Epithelial cell of prostate (primary cell): ENCODE measurements at places on chromosomes 6 and 20.
A peak's percentile ranks its signal among the peaks of the same experiment; 100 is the strongest.

DNA sequence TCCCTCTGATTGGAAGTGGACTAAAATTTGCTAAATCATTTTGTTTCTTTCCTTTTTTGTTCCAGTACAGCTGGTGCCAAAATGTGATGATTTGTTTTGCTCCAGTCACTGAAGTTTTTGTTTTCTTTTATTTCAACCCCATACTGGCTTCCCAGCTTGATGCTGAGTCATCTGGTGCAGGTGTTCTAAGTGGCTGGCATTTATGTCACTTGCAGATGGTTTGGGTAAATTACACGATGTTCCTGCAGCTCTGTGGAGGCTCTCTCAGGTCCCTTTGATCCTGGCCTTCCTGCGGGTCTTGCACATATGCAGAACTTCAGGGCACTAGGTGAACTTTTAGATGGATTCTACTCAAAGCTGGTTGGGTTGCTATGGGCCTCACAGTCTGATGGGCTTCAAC is 577.7 kb downstream of the HAO1 start:
- DNase-seq, result no peak

DNA sequence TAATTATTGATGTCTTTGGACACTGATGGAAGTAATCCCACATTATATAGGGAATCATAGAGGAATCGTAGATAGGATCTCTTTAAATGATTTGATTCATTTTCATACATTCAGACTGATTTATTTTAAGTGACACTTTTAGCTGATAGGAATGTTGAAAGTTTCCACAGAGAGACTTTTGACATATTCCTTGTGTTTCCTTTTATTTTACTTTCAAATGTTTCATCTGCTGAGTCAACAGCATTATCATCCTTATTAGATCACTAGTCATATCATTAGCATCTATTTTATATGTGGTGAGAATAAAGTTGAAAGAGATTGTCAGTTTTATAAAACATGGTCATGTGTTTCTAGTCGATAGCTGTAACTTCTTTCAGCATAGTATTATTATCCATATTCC is 13.4 kb downstream of the DCBLD1 start:
- no peak for DNase-seq

- DNase-seq, result peak; percentile 53
Observed at GRCh38 chr20:18263723-18264122, 24.6 kb upstream of the ZNF133 start.

- no peak for DNase-seq
Observed at GRCh38 chr20:6976106-6976900, 208.8 kb downstream of the BMP2 start.

- DNase-seq, result no peak
Observed at GRCh38 chr6:156851454-156851921, 74.3 kb downstream of the ARID1B start.

- no peak for DNase-seq
Observed at GRCh38 chr6:52254731-52255378, 10.6 kb upstream of the IL17F start.

DNA sequence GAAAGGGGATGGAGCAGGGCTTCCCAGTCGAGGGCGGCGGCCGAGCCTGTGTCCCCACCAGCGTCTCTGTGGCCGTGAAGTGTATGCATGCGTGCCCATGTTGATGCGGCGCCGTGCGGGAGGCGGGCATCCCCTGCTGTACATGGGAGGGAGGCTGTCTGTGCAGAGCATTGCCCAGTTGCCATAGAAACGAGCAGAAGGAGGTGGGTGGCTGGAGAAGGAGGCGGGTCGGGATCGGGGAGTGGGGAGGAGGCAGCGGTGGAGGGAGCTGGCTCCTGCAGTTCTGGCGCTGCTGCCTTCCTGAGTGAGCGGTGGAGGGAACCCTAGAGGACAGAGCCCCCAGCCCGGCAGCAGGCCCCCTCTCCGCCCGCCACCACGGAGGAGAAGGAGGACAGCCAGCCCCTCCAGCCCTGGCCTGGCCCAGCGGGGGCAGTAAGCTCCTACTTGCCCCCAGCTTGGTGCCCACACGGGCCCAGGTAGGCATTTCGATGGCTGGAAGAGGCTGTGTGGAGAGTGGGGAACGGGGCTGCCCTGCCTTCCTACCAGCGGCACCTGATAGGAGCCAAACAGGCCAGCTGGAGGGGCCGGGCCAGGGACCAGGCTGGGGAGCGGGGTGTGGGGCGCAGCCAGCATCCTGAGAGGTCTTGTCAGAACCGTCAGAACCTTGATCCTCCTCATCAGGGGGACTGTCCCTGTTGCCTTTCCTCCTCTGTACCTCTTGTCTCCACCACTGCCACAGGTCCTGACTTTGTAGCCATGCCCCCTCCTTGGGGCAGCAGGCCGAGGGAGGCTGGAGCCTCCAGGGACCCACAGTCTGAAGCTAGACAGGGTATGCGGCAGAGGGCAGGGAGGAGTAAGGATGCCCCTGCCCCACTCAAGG is 41.3 kb downstream of the SPDEF start:
- no peak for DNase-seq

GRCh38 chr6:150091476-150091875 is 22.6 kb upstream of the ULBP3 start:
- no peak for DNase-seq

- DNase-seq, result no peak
Observed at GRCh38 chr6:70686548-70687133, 19.0 kb downstream of the SMAP1 start.

- DNase-seq, result no peak
Observed at GRCh38 chr20:24770628-24771541, 178.2 kb upstream of the CST7 start.

DNA sequence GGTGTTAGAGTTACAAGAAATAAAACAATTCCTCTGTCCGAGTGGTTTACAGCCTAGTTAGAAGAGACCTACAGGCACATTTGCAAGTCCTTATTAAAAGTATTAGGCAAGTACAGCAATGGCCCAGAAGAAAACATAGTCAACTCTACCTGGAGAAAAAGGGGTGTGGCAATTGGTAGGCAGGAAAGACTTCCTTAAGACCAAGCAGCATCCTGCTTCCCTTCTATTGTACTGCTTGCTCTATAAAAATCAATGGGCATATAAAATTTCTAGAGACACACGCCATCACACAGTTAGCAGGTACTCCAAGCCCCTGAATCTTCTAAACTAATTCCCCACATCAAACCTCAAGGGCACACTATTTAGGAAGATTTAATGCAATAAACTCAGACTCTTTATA is 185.6 kb downstream of the ATXN1 start:
- no peak for DNase-seq

DNA sequence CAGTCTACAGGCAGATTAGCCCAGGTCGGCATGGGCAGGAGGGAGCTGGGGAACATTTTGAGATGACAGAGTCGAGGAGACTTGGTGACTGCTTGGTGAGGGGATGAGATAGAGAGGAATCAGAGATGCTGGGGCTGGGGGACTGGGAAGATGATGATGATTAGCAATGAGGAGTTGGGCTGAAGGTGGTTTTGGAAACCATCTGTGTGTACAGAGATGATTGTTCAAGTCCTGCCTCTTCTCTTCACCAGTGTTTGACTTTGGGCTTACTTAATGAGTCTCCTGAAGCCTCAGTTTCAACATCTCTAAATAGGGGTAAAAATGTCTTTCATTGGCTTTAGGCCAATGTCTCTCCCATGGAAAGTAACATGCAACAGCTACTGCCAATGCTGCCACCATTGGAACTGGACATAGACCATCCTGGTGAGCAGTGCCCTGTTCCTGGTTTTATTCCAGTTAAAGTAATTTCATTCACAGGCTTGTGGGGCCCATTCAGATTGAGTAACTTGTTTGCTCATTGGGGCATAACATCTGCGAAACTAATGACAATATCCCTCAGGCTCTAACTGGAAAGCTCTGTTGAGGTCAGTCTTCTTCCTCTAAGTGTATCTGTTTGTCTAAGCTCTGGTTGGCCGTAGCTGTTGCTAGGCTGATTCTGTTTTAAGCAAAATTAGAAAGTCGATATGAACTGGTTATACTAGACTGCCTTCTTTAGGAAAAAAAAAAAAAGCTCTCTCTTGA is 99.1 kb downstream of the ARMC2 start:
- peak; percentile 99 for DNase-seq

DNA sequence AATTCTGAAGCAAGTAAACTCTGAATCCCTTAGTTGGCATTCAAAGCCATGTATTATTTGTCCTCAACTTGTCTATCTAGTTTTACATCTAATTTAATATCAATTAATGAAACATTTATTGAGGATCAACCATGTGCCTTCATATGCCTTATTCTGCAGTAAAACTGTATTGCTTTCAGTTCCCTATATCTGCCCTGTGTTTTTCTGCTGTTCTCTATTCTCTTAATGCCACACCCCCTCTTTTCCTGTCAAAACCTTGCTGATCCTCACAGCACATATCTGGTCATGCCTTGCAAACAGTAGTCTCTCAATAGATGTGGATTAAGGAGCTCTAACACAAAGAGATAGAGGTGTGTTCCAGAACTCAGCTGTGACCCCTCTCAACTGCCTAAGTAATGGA is 2.0 kb downstream of the FIG4 start:
- DNase-seq, result no peak

- no peak for DNase-seq
Observed at GRCh38 chr6:130118236-130118635, 99.9 kb downstream of the L3MBTL3 start.

DNA sequence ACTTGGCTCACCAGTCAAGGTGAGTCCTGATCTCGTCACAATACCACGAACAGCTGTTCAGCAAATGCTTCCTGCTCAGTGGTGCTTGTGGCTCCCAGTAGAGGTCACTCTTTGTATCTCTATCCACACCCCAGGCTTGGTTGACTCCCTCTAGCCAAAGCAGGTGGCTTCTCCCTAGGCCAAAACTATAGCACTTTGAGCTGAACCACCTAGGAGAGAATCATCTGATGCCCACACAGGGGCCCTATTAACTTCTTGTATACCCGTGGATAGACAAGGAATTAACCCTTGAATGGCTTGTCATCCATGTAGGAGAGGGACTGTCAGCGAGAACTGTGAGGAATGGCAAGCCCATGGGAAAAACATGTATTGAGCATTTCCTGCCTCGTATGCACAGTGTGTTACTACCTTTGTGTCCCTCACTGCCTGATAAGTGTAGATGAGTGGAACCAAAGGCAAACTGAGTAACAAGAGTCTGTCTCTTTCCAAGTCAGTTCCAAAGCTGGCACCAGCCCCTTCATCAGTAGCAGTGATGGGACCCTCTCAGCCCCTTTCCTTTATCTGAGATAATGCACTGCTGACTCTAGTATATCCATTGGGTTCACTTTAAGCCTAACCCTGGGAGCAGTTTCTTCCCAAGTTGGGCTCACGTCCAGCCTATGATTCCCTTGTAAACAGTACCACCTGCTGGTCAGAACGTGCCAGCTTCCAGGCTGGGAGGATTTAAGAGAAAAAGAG is 42.5 kb downstream of the EIF2S2 start:
- DNase-seq, result peak; percentile 46

GRCh38 chr6:107812234-107812769 is 11.8 kb downstream of the SCML4 start:
- no peak for DNase-seq

DNA sequence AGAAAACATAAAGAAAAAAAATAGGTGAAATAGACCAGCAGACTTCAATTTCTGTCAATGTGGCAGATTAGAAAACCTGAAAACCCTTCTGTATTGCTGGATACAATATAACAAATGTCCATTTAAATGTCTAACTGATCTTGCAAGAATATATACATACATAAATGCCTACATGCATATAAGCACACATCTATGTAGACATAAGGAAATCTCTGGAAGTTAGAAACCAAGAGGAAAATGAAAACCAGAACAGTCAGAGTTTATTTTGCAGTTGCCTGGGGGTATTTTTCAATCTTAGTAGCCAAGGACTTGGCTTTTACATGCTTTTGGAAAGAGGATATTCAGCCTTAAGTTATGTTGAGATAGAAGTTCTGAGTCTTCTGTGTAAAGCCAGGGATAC is 184.0 kb downstream of the RPS12 start:
- no peak for DNase-seq

- no peak for DNase-seq
Observed at GRCh38 chr20:22796469-22797077, 212.2 kb upstream of the FOXA2 start.

- DNase-seq, result no peak
Observed at GRCh38 chr20:57762531-57763234, 52.9 kb upstream of the PMEPA1 start.

GRCh38 chr6:111536910-111537527 is 54.0 kb upstream of the REV3L start:
- DNase-seq, result no peak

GRCh38 chr6:33584700-33585402 is 4.8 kb upstream of the BAK1 start:
- DNase-seq, result no peak

DNA sequence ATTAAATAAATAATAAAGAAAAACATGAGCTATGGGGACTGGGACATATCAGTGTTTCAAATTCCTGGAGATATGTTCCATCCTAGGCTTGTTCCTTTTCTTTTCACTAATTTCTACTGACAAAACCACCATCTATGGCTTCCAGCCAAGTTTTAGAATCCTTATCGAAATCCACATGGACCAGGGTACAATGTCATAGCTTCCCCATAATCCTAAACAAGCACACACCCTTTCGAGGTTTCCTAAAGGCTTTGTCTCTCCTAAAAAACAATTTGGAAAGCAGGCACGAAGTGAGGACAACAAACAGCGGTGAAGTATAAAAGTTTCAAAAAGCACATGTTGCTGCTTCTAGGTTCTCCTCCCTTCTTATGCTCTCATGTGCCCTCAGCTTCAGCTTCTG is 13.3 kb upstream of the DST start:
- no peak for DNase-seq

DNA sequence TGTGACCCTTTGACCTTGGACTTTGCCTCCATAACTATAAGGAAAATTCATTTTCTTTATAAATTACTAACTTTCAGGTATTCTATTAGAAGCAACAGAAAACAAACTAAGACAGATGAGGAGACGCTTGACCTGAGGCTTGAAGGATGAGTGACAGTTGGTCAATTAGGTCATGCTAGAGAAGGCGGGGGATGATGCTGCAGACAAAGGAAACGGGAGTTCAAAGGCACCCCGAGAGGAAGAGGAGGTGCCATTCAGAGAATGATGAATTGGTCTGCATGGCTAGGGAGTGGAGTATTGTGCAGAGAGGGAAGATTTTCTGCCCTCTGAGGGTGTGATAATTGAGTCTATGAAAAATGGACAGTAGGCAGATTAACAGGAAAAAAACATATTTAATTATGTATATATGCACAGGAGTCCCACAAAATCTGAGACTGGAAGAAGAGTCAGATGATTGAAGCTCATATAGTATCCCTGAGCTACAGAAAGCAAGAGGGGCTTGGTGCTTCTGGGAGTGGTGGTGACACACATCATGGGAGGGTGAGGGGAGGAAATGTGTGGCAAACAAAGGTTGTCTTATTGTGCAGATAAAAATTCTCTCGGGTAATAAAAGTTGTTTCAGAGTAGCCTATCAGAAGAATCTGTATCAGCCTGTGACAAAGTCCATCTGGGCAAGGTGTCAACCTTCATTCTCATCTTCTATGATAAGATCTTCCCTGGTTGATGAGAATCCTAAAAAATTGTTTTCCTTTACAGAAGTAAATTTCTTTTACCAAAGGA is 20.4 kb upstream of the FUCA2 start:
- no peak for DNase-seq

- peak; percentile 100 for DNase-seq
Observed at GRCh38 chr6:6803180-6803977, 214.9 kb downstream of the LY86 start.
